NCI-H187 (cell line): ENCODE measurements at places on chromosomes 3 and 15.

DNA sequence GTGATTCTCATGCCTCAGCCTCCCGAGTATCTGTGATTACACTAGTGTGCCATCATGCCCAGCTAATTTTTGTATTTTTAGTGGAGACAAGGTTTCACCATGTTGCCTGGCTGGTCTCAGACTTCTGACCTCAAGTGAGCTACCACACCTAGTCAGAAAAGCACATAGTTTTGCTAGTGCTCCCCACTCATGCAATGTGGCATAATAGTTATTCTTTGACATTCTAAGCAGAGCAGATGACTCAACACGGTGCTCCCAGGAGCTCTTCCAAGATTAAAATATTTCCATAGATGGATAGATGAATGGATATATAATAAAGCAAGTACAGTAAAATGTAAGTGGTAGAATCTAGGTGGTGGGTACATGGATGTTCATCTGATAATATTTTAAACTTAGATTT is 53.1 kb upstream of the GK5 start:
- no peak for DNase-seq

GRCh38 chr15:59296181-59296617 is 76.5 kb downstream of the MYO1E start:
- no peak for DNase-seq

GRCh38 chr3:51968883-51969678 is 1.8 kb upstream of the PCBP4 start:
- no peak for DNase-seq

GRCh38 chr3:188417766-188418165 is 263.8 kb downstream of the LPP start:
- DNase-seq = no peak

- DNase-seq = no peak
Observed at GRCh38 chr3:109136523-109136922, at the start of gene C3orf85. Gene C3orf85 (plus strand): TSS chr3:109136719. CDS start chr3:109136848, 129 bp downstream.

DNA sequence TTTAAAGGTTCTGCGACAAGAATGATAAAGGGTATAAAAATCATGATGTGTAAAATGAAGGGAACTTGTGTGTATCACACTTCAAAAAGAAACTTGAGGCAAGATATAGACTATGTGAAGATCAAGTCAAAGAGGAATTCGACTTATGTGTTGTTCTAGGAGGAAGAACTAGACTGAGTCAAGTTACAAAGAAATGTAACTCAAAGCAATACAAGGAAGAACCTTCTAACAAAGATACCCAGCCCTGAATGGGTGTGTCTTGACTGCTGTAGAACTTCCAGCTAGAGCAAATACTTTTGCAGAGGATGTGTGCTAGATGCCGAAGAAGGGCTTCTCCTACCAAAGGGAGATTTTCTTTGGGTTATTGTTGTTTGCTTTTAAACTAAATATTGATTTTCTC is 2.4 kb downstream of the SLC49A4 start:
- no peak for DNase-seq

DNA sequence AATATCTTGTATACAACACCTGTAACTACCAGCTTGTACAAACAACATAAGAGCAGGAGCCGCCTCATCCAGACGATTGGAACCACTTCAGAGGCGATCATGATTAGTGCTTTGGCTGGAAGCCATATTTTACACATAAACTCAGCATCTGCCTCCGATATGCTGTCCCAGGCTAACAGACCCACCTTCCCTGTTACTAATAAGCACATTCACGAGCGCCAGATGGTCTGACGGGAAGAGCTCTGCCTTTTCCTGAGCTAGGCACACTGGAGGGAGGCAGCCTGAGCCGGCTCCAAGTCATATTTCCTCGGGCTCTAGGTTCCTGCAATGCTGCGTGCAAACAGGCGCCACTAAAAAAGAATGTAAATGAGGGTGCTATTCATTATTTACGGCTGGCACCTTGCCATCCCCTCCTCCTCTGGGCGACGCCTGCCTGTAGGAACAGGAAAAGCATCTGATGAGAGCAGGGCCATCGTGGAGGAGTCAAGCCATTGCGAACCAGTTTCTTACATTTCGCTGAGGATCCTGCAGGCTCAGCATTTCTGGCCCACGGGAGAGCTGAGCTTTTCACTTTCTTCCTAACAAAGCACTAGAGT is 98.2 kb downstream of the ANXA2 start:
- DNase-seq = peak; percentile 65

- DNase-seq = no peak
Observed at GRCh38 chr3:189808246-189809007, 177.2 kb downstream of the TP63 start.

- DNase-seq = no peak
Observed at GRCh38 chr15:33168444-33168843, 26.1 kb downstream of the FMN1 start.
